Stimulated activated CD4-positive, alpha-beta T cell treated with anti-CD3 and anti-CD28 coated beads, TNF-alpha, amount 100 ng/mL, for 1 hour (primary cell): ENCODE measurements at places on chromosomes 2 and 18.

DNA sequence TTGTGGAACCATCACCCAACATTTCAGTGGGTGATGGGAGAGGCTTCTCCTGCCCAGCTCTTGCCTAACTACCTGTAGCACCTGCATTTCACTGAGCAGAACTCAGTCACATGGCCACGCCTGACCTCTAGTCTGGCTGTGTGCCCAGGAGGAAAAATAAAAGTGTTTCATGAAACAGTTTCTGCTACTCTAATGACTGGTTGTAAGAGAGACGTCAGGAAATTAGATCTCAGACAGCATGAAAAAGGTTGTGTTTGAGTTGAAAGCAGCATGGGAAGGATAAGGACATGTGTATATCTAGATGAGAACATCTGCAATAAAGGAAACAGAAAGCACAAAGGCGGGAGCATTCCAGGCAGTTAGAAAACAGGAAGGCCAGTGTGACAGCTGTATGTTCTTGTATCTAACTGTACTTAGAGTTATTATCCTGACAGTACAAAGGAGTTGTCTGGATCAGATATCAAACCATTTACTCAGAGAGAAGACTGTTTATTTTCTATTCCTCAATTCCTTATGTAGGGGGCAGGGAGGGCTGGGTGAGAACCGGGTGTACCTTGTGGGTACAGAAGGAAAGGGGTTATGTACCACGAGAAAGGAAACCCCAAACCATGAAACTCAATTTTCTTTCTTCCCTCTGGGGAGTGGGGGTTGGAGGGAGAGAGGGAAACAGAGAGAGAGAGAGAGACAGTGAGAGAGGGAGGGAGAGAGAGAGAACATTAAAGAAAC lies 307.4 kb upstream of the VWC2L start:
- DNase-seq = no peak

GRCh38 chr2:127448526-127448925 lies 30.3 kb downstream of the PROC start:
- DNase-seq = no peak

GRCh38 chr18:78126106-78126505 lies 853.5 kb upstream of the SALL3 start:
- DNase-seq = no peak

DNA sequence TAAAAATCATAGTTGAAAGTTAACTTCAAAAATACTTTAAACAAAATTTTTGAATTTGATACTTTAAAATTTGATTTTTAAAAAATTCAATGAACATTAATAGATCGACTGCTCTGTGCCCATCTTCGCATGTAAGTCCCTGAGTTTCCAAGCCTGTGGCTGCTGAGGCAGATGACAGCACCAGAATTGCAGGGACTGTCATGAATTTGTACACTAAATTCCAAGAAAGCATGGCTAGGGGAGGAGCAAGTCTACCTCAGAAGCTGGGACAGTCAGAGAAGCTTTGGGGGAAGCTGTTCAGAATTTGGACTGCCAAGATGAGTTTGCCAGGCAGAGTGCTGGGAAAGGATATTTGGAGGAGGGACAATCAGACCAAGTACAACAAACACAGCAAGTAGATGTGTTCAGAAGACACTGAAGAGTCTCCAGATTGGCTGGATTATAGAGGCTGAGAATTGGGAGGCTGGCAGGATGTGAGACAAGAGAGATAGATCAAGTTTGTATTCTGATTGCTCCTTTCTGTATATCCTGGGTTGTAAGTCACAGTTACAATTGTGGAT lies 79.0 kb downstream of the ASXL3 start:
- DNase-seq = no peak

DNA sequence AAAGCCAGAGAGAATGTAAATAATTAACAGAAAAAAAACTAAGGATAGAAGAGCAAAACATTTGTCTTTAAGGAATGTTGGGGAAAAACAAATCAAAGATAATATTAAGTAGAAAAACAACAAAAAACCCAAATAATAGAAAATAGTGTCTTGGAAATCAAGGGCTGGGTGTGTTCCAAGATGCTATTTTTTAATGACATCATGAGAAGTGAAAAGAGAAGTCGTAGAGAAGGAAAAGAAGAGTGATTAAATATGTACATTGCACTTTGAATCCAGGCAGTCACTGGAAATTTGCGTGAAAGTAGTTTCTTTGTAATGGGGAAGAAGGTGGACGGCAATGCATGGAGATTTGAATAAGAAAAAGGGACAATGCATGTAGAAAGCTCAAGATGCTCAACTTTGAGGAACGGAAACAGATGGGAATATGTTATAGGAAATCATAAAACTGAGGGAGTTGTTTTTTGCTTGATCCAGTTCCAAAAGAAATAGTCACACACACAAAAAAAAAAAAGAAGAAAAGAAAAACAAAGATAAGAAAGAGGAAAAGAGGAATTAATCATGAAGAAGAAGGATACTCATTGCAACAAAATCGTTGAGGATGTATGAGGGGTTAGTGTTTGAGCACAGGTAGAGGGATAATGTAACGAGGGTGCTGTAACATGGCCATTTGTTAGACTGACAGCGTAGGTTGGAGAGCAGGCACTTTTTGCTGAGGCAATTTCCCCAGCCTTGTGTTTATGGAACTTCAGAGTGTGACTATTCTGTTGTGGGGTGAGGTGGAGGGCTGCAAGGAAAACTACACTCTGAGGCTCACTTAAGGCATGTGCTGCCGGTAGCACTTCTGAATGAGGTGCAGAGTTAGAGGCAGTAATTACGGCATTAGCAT lies 184.1 kb downstream of the CALCRL start:
- no peak for DNase-seq
